Activated T-cell treated with anti-CD3 and anti-CD28 coated beads for 48 hours (primary cell): ENCODE measurements at places on chromosomes 7 and 10.
A peak's percentile ranks its signal among the peaks of the same experiment; 100 is the strongest.

GRCh38 chr10:73932620-73933112, 21.7 kb downstream of the PLAU start:
- DNase-seq = no peak

DNA sequence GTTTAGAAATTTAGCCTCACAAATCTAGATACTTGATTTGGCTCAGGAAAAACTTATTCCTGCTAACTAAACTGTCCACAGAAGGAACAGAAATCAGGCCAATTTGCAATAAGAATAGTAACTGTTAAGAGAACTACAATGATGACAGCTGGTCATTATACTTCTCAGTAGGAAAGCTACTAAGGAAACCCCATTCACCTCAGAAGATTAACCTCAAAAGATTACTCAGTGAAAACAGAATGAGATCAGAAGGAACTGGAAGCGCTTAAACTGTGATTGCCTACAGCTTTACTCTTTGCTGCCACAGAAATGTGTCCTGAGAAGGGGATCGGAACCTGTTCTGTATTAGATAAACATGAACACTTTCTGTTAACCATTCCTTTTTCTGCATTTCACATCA, 24.3 kb upstream of the DNAJB12 start:
- DNase-seq = no peak

DNA sequence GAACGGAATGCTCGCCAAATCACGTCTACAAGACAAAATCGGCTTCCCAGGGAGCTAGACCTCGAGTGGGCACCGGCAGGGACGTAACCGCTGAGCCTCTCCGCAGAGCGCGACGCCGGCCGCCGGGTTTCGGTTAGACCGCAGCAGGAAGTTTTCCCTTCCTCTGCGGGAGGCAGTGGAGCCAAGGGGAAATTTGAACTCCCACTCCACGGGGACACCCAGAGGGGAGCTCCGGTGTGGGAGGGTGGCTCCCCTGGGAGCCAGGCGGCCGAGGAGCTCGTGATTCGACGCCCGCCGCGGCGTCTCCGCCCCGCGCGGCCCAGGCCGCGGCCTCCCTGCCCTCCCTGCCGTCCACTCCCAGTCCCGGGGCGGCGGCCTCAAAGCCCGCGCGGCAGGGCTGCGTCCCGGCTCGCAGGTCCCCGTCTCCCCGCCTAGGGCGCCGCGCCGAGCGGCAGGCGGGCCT, 426 bp downstream of the SYPL1 start:
- peak; percentile 26 for DNase-seq

GRCh38 chr7:31782411-31782991, 95.5 kb downstream of the PPP1R17 start:
- DNase-seq = no peak

DNA sequence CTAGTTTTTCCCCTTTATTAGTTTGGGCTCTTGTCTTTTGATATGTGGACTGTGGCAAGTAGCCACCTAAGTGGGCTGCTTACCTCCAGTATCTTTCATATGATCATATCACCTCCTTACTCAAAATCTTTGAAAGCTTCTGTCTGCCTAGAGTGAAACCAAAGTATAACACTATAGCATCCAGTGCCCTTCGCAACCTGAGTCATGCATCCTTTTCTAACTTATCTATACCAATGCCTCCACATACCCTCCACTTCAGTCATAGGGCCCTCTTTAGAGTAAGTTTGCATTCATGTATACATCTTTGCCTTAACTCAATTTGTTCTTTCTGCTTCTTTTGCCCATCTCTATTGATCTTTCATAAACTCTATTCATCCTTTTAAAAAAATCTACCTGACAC, 15.7 kb upstream of the MACC1 start:
- DNase-seq = no peak

- DNase-seq = no peak
These were observed 9.8 kb downstream of the NOD1 start for GRCh38 chr7:30468791-30469190.

DNA sequence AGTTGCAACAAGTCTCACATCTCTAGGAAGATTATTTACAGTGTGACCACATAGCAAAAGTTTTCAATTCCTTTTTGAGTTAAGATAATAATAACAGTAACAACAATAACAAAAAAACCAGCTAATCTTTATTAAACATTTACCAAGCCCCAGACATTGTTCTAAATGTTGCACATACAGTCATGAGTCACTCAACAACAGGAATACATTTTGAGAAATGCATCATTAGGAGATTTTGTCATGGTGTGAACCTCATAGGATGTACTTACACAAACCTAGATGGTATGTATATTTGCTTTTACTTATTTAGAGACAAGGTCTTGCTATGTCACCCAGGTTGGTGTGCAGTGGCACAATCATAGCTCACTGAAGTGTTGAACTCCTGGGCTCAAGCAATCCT, 52.0 kb downstream of the SPAM1 start:
- no peak for DNase-seq

GRCh38 chr10:132580143-132580542, 42.6 kb downstream of the INPP5A start:
- DNase-seq = no peak

- no peak for DNase-seq
These were observed 52.6 kb upstream of the TMEM106B start for GRCh38 chr7:12158334-12159060.

DNA sequence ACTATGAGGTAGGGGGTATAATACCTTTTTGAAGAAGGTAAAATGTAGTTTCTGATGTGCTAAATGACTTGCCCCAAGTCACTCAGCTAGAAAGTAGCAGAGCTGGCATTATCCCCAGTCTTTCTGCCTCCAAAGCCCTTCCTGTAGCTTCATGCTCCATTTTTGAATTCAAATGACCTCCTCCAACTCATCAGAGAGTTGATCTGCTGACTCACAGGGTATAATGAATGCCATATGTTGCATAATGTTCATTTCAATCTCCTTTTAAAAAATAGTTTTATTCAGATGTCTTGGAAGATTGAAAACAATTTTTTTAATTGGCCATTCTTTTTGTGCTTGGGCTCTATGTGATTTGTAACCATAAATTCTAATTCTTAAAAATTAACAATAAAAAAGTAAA, 272.8 kb upstream of the IMMP2L start:
- no peak for DNase-seq

DNA sequence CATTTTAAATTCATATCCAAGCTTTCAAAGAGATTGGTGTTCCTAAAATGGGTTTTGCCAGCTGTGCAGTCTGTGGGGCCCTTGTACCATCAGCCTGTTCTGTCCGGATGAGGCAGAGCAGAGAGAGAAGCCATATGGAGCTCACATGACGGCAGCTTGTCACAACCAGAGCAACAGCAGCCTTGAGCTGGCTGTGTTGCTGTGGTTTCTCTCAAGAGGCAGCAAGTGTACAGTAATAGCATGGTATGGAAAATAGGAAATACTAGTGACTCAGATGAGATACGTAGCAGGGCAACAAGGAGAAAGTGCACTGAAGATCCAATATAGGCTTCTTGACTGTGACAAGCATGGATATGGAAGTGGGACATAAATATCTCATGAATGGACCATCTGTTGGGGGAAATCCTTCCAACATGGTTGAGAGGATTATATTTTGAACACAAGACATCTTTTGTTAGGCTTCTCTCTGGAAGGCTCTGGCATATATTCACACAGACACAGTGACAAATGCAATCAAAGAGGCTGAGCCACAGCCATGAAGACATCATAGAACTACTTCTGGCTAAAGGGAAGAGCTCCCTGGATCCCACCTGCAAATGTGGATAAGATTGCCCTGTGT, 251.0 kb upstream of the TAC1 start:
- DNase-seq = no peak

DNA sequence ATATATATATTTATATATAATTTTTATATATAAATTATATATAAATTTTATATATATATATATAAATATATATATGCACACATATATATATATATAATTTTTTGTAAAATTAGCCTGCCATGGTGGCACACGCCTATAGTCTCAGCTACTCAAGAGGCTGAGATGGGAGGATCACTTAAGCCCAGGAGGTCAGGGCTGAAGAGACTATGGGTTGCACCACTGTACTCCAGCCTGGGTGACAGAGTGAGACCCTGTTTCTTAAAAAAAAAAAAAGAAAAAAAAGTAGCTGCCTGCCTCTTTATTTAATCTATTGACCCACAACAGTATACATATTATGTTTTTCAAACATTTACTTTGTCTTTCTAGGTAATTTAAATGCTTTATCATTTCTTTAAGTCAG, 19.2 kb downstream of the BCAP29 start:
- no peak for DNase-seq

GRCh38 chr10:90911133-90912051, 9.5 kb downstream of the ANKRD1 start:
- DNase-seq = peak; percentile 11

DNA sequence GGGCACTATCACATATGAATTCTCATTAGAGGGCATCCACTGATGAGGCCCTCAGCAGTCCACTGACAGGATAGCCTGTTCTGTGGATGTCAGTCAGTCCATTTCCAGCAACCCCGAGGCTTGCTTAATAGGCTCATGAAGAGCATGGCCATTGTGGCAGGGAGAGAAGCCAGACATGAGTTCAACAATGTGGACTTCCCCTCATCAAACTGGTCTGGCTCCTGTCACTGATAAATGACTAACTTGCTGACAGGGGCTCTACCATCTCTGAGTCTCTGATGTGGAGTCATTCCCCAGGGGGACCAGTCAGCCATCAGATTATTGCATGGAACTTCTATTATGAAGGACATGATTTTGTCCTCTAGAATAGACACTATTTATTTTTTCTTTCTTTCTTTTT, 19.8 kb upstream of the TRIL start:
- DNase-seq = no peak

DNA sequence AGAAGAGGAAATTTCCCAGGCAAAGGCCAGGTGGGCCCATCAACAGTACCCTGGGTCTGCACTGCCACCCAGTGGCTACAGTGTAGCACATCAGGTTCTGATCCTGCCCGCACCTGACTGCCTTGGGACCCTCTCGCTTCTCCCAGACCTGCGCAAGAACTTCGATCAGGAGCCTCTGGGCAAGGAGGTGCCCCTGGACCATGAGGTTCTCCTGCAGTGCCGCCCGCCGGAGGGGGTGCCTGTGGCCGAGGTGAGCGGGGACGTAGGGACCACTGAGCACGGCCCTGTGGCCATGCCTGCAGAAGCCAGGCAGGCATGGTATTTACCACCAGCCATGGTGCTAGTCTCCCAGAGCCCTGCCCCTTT, 33.9 kb upstream of the SLC29A3 start:
- DNase-seq = peak; percentile 30

DNA sequence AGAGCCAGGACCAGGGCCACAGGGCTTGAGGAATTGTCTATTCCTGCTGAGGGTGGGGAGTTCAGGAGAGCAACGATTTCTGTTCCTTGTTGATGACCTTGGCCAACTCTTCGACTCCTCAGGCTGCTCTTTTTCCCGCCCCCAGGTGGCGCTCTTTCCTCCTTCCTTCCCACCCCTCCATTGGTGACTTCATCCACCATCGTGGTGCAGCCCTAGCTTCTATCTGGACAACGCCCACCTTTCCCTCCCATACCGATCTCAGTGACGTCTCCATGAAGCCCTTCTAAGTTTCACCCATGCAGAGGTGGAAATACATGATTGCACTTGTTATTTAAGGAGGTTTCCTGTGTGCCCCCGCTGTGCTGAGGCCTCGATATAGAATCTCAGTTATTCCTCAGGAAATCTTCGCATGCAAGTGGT, 22.1 kb upstream of the CARD11 start:
- peak; percentile 65 for DNase-seq

DNA sequence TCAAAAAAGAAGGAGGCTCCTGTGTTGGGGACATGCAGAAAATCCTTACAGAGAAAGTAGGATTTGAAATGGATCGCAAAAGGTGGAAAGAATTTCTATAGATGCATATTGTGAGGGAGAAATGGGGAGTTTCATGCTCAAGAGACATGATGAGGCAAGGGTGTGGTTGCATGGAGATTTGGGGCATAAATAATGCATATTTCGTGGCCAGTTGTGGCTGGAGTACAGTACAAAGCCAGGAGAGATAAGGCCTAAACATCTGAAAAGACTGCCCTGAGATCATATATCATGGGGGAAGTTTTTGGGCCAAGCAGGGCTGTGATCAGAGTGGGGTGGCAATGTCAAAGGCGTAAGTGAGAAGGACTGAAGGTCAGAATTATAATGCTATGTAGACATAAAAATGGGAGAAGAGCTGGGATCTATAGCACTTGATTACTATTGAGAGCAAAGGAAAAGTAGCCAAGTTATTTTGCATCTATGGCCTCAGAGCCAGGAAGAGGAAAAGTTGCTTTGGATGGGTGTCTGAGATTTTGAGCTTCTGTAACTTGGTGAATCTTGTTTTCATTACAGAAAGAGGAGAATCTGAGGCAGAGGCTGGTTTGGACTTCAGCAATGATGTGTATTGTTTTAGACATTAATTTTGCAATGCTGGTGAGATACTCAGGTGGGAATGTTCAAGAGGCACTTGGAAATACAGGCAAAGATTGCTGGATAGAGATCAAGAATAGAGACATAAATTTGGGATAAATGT, 166.6 kb downstream of the INHBA start:
- DNase-seq = no peak

GRCh38 chr10:121521794-121522556, 76.3 kb downstream of the FGFR2 start:
- no peak for DNase-seq

DNA sequence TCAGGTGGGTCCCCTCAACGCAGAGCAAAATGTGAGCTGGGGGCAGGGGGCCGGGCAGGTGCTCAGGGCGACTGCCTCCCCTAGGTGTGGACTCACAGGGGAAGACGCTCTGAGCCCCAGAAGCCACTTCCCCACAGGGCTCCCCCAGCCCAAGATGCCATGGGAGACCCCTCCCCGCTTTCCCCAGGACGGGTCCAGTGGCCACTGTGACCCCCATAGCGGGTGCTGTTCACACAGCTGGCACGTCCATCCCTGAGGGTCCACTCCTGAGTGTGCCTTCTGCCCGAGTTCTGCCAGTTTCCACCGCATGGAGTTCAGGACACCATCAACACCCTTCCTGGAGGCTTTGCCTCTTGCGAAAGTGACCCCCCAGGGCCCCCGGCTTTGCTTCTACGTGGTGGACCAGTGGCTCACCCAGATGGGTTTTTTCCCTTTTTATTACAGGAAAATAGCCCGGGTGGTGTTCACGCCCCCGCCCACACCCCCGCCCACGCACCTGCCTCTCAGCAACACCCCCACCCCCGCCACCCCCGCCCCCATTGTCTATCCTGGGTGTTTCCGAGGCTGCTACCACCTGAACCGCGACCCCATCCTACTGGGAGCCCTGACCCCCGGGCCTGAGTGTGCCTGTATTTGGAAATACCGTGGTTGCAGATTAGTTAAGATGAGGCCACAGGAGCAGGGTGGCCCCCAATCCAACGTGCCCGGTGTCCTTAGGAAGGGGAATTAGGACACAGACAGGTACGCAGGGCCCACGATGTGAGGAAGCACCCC, 32.0 kb downstream of the ADAP1 start:
- DNase-seq = peak; percentile 30
